HuH-7 (cell line): ENCODE measurements at places on chromosomes 1 and 21.

DNA sequence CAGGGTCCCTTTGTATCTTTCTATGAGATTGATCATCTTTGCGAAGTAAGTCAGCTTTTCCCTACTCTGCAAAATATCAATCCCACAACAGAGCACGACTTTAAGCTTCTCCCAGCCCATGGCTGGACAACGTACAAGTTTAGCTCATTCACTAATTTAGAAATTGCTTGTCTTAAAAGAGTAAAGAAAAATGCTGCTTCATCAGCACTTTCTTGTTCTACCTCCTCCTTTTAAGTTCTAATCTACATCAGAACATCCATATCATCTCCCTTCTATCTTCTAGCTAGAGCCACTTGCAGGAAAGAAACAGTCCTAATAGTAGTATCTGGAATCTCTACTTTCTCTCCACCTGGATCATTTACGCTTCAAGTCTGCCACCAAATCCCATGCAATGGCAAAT is 441.2 kb upstream of the ESRRG start:
- DNase-seq: no peak

DNA sequence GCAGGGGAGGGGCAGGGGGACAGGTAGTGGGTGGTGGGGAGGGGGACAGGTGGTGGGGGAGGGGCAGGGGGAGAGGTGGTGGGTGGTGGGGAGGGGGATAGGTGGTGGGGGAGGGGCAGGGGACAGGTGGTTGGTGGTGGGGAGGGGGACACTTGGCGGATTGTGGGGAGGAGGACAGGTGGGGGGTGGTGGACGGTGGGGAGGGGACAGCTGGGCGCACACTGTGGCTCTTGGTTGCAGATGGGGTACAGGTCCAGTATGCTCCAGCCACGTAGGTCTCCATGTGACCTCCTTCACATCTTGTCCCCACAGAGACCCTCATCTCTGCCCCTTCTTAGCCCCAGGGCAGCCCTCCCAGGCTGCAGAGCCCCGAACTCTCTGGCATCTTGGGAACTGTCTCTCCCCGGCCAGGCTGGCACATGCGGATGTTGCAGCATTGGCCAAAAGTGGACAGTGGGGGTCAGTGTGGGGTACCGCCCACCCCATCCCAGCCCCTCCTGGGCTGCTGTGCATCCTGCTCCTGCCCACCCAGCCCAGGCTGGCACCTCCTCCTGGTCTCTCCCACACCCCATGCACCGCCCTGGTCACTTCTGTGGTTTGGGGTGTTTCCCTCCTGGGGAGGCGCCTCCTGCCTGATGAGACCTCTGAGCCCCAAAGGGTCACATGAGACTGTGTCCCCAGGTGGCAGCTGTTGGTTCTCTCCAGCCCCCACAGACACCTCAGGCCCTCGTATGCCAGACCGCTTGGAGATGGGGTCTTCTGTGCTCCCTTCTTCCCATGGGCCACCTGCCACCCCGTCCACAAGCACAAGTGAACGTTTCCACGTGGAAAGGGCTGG is 7.6 kb upstream of the SLC19A1 start:
- no peak for DNase-seq

GRCh38 chr1:177343445-177343844 is 172.7 kb downstream of the BRINP2 start:
- DNase-seq: no peak

DNA sequence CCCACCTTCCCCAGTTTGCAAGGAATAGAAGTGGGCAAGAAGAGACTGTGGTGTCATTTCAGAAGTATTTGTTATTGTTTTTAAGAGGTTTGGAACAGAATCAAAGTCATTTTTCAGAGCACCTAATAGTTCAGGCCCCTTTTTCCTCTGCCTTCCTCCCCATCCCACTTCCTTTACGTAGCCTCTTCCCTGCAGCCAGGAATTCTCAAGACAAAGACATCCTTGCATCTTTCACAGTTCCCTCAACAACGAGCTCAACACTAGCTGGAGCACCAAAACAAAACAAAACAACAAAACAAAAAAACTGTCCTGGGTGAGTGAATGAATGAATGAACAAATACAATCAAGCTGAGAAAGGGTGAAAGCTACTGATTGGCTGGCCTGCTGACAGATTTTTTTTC is 7.0 kb downstream of the PALMD start:
- DNase-seq: no peak

DNA sequence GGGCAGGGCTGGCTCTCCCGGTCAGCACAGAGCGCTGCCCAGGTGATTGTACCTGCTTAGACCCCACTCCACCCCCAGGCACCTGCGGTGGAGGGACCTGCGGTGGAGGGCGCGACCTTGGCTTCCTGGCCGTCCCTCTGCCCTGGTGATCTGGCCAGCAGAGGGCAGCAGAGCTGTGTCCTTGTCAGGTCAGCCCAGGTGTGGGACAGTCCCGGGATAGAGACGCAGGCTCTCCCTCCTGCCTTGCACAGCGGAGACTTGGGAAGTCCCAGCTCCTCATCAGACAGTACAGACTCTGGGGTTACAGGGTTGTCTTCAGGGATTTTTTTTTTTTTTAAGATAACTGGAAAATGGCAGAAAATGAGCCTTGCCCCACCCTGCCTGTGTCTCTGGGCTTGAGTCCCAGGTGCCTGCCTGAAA is 10.0 kb downstream of the SLX9 start:
- peak; percentile 98 for DNase-seq

GRCh38 chr1:115677565-115677964 is 35.8 kb downstream of the VANGL1 start:
- no peak for DNase-seq

DNA sequence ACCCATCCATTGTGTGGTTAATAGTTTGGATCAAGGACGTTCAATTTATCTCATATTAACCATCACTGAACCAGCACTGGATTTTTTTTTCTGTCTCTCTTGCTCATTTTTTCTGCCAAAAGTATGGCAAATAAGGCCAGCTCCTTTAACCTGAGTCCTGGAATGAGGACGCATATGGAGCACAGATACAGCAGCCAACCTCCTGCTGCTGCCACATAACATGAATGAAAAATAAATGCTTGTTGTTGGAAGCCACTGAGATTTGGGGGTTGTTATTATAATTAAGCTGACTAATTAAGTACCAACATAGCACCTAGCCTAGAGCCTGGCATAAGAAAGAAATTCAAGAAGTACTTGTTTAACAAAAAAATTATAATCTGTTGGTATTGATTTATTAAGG is 335.3 kb upstream of the DUSP10 start:
- no peak for DNase-seq

DNA sequence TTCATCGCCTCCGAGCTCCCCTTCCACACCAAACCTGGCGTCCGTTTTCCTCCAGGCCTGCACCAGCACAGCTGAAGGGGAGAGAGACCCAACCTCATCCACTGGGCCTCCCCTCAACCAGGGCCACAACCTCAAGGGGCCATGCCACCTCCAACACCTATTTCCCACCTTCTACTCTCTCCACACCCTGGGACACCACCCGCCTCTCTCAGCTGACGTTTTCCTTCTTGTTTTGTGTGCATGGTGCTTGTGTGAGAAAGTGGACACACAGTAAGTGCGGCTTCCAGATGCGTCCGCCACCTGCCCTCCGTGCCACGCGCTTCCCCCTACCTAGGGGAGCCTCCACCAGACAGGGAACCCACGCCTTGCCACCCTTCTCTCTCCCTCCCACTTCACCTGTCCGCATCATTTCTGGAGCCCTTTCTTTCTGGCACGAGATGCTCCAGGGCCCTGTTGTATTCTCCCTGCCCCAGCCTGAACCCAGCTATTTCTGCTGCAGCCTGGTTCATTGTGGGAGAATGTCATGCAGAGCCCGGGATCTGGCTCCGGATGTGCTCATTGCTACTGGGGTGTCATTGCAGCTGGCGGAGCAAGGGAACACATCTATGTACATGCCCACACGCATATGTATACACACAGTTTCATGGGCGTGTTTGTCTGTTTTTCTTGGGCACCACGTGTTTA is 1.3 kb upstream of the GNB1 start:
- no peak for DNase-seq

DNA sequence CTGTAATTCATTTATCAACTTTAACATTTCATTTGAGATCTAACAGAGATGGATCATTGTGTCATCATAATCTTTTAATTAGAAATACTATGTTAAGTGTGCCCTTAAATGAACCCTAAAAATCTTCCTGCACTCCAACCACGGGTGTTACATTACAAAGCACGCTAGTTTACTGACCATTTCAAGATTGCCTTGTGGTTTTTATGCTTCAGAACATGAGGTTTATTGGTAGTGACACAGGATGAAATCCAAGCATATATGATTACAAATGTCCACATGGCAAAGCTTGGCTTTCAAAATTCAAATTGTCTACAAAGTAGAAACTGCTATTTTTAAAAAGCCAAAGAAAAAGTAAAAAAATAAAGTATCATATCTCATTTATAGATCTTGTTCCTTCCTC is 190.4 kb upstream of the USP25 start:
- no peak for DNase-seq

DNA sequence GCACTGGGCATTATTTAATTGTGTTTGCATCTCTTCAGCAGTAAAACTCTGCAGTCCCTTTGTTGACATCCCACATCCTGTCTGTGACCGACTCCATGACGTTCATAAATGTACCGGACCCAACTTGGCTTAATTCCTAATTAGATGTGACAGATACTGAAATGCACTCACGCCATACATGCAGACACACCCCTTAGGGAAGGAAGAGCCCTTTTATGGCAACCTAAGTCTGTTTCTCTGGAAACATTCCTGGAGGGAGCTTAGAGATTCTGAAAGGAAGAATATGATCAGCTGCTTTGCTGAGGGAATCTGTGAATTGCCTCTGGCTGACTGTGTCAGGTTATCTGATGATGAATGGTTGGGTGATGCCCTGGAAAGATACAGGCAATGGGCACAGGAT is 33.4 kb downstream of the ADAMTS5 start:
- DNase-seq: no peak

DNA sequence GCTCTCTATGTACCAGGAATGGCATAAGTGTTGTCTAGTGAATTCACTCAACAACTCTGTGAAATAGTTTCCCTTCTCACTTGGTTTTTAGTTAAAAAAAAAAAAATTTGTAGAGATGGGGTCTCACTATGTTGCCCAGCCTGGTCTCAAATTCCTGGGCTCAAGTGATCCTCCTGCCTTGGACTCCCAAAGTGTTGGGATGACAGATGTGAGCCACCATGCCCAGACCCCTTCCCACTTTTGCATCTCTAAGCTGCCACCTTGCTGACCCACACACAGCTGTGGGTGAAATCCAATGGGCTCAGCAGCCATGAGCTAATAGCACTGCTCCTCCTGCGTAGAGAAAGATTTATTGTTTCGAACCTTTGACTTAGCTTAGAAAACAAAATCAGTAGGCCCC is 33.5 kb downstream of the NEK2 start:
- no peak for DNase-seq

DNA sequence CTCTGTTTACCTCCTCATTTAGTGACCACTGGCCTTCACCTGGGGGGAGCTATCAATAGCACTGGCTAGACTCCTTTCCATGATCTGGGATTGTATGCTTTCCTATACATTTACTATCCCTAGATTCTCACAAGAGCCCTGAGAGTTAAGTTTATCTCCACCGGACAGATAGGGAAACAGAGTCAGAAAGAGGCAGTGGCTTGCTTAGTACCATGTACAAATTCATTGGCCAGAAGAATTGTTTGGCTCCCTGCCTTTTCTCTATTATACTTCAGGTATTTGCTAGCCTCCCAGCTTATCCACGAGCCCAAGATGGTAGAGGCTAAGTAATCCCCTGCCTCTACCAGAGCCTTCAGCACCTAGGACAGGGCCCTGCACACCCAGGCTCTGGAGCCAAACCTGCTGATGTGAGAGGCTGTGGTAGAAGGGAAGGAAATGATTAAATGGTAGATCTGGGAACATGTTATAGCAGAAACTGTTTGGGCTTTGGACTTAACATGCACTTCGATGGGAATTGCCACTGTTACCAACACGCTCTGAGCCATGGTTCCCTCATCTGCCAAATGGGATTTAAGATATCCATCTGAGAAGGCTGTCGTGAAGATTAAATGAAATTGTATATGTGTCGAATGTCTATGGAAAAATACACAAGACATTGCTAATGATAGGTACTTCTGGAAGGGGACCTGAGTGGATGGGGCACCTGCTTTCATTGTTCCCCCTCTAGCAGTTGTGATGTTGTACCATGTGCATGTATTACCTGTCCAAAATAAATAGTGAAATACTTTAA is 3.1 kb upstream of the BLACAT1 start:
- DNase-seq: peak; percentile 67

DNA sequence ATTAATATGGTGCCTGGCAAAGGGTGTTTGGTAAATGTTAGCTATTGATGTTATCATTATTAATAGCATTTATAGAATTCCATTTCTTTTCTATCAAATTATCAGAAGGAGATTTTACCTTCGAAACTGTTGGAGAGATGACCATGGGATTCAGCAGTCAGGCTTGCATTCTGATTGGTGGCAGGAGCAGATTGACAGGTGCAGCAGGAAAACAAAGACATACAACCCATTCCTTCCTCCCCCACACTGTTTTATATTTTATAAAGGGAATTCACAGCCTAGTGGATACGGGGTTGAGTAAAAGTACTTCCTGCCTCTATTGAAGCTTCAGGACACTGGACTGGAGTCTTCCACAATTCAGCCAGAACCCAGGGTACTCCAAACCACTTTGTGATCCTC is 55.1 kb upstream of the SYT14 start:
- no peak for DNase-seq

DNA sequence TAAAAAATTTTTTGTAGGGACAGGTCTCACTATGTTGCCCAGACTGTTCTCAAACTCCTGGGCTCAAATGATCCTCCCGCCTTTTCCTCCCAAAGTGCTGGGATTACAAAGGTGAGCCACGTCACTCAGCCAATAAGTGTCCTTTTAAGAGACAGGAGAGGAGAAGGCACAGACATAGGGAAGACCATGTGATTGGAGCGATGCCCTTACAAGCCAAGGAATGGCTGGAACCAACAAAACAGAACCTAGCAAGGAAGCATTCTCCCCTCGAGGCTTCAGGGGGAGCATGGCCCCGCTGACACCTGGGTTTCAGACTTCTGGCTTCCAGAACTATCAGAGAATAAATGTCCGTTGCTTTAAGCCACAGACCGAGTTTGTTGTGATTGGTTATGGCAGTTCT is 37.0 kb downstream of the NDUFS5 start:
- no peak for DNase-seq

- peak; percentile 58 for DNase-seq
These were observed 49.2 kb upstream of the PAX7 start for GRCh38 chr1:18581420-18581880.

- DNase-seq: no peak
These were observed 17.6 kb upstream of the KCNQ4 start for GRCh38 chr1:40766017-40766416.

GRCh38 chr21:33836408-33836807 is 79.2 kb downstream of the ATP5PO start:
- no peak for DNase-seq

- DNase-seq: no peak
These were observed 20.2 kb upstream of the RALGPS2 start for GRCh38 chr1:178704833-178705232.

DNA sequence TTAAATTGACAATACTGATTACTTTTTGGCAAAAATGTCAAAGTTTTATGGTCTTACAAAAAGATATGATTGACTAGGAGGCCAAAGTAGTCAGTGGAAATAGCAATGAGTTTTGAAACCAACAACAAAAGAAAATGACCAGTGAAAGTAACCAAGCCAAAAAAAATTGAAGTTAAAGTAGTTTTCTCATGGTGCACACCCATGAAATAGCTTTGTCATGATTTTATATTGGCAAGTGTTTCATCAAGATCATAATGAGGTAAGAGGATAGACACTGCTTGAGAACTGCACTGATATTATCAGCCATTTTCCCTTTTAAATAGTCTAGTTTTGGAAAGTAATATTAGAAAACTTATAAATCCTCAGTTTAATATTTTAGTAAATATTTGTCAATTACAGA is 206.2 kb upstream of the ADAMTS5 start:
- no peak for DNase-seq
